Bone marrow (tissue), 2 donors: ENCODE measurements at places on chromosomes 6 and 20.

- no peak for DNase-seq
Measured at GRCh38 chr6:139149383-139149782, 14.5 kb downstream of the HECA start.

- no peak for DNase-seq
Measured at GRCh38 chr6:19297880-19298279, 539.3 kb upstream of the ID4 start.

- no peak for DNase-seq
Measured at GRCh38 chr20:37526839-37527637, 638 bp downstream of the BLCAP start.

DNA sequence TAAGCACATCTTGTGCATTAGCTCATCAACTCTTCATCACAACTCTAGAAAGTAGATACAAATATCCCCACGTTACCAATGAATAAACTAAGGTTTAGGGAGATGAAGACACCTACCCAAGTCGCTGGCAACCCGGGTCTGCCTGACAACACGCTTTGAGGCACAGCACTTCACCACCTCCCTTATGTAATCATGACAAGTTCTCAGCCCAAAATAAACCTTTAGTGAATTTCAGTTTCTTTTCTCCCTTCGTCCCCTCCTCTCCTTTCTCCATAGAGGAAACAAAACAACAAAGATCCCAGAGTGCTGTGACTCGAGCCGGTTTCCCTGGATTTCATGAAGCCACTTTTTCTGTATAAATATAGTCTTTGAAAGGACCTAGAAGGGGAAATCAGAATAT lies 105.4 kb downstream of the MAFB start:
- no peak for DNase-seq

GRCh38 chr20:51533291-51534172 lies 9.0 kb downstream of the NFATC2 start:
- no peak for DNase-seq

- DNase-seq, result no peak
Measured at GRCh38 chr6:137571854-137572253, 77.7 kb upstream of the OLIG3 start.

DNA sequence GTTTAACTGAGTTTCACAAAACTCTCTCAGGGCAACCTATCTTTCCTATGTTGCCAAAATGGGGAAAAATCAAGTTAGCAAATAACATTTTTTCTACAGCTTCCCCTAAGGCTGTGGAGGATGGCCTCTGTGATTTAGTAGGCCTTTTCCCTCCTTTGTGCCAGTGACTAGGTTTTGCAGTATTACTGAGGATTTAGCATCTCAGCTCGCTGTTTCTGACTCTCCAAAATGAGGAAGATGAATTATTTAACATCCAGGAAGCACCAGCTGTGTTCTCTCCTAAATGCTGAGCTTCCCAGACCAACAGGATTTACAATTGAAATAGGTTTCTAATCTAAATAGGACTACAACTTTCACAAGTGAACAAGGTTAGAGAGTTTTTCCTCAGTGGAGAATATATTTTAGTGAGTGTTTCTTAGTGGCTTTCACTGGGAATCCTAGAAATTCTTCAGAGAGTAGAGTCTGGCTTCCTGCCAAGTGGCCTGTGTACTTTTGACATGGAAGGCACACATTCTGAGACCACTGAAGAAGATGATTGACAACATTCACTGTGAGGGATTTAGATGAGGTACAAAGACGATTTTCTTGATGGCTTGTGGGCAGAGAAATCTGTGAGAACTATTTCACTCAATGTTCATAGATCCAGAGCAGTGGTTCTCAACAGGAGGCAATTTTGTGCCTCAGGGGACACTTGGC lies 62.4 kb downstream of the PTCHD4 start:
- no peak for DNase-seq

- DNase-seq, result no peak
Measured at GRCh38 chr20:17480696-17481095, 50.5 kb downstream of the BFSP1 start.

- no peak for DNase-seq
Measured at GRCh38 chr6:25548451-25548850, 103.6 kb upstream of the SCGN start.

- no peak for DNase-seq
Measured at GRCh38 chr20:39270837-39271604, 308.9 kb downstream of the DHX35 start.
